ENCODE measurements at places on chromosomes 1 and 21.

GRCh38 chr1:18069903-18070302, 37.7 kb upstream of the IGSF21 start:
- DNase-seq = peak; percentile 17

DNA sequence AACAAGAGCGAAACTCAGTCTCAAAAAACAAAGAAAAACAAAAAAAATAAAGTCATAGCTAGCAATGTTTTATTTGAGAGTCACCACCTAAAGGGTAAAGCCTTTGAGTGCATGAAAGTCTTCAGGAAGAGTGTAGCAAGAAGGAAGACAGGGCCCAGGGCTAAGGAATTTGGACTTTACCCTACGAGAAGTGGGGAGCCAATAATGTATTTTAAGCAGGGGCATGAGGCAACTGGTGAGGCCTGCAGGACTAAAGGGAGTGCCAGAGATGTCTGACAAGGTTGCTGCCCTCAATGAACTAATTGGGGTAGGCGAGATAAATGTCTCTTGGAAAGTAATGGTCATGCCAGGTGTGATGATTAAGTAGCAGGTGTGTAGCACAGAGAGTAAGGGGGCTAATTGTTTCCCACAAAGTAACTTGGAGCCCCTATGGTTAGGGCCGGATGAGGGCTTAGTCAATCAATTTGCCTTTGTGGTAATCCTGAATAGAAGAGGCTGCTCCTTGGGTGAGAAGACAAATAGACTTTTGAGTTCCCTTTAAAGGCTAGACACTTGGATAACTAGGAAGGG, 31.6 kb upstream of the CACNA1E start:
- no peak for DNase-seq

- no peak for DNase-seq
Measured at GRCh38 chr1:171852272-171852671, 11.0 kb downstream of the DNM3 start.

DNA sequence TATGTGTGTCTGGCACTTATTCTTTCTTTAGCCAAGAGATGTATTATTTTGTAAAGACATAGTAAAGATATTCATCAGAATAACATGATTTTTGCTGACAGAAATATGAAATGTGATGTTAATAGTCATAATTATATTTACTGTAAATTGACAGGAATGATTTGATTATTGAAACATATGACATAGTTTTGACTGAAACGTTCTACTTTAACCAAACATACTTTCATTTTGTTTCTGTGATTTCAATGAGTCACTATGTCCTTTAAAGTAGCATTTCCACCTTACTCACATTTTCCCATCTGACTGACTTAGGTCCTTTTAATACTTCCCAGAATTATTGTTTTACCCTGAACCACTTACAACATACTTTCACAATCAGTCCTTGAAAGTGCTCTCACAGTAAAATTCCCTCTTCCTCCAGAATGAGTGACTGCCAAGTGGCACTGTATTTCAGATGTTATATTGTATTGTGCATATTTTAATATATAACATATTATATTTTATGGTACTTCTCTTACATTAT, 437.9 kb downstream of the NCAM2 start:
- no peak for DNase-seq

DNA sequence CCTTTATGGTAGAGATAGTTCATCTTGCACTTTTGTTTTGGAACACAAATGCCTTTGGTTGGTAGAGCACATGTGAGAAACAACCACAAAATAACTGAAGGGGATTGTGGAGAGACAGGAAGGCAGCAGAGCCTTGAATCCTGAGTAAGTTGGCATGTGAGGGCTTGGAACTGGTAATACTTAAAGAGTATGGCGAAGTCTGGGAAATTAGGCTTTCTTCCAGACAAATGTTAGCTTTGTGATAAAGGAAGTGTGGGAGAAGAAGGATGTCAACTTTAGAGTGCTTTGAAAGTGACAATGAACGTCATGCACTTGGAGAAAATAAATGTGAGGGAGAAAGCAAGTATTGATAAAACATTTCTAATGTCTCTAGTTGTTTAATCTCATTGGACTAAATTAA, 476.3 kb upstream of the ZRANB2 start:
- no peak for DNase-seq

GRCh38 chr1:222310836-222311235, 237.1 kb downstream of the HHIPL2 start:
- DNase-seq = no peak

DNA sequence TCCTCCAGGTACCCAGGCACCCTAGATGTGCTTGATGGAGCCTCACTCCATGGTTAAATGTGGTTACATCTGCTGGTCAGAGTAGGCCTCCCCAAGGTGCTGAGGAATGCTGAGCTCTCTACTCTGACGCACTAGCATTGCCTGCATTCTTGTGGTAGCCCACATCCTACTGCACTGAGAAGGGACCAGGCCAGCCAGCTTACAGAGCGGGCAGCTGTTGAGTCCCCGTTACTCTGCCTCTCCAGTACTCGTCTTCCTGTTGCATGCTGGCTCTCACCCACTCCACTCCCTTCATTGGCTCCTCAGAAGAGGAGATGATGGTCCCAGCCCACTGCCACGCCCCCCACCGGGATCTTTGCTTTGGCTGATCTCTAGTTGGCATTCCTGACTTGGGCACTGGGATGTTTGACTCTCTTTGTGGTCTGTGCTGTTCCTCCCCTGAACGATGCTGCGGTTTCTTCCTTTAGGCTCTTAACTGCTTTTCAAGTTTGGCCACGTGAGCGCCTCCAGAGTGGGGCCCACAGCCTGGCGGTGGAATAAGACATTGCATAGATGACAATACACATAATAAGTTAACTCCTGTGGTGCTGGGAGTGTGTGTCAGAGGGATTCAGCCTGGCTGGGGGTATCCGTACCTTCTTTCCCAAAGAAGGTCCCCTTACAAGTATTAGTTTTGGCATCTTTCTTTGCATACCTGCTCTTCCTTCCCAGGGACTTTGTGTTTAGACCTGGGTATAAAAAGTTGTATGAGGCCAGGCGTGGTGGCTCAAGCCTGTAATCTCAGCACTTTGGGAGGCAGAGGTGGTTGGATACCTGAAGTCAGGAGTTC, 18.6 kb downstream of the AZIN2 start:
- DNase-seq = peak; percentile 68

DNA sequence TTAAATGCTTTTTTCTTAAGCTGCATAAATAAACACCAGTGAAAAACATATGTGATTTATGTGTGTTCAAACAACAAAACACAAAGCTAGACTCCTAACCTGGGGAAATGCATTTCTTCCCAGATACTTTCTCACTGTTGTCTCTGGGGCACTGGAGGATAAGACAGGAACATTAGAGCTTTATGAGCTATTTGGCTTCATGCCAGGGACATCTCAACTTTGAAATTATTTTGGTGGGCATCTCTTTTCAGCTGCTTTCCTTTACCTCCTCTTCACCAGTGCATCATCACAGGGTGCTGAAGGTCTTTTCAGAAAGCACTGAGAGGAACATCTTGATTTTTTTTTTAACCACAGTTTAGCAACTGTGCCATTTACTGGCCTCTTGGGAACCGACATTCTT, 212.9 kb downstream of the DNM3 start:
- no peak for DNase-seq

DNA sequence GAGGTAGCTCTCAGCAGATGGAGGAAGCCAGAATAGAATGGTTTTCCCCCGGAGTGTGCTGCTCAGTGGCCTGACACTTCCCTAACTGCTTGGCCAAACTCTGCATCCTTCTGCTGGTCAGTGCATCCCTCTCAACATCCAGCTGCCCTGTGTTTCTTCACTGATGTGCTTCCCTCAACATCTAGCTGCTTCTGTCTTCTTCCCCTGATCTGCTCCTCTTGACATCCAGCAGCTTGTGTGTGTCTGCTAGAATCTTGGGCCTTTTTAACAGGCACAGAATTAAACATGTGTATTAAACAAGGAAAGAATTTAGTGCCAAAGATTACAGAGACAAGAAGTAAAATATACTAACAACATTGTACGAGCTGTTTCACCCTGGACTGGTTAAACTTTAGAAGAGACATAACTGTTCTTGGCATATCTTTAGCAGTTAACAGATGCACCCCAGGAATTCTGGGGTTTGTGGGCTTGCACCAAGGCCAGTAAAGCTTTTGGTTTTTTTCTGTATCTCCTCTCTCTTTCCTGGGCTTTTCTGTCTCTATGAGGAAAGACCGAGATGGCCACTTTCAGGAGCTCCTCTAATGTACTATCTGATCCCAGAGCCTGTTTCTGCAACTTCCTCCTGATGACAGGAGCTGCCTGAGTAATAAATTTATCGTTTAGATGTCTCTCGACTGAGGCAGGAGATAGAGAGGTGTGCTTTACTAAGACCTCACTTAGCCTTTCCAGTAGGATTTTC, 34.8 kb upstream of the HSD3B1 start:
- no peak for DNase-seq

DNA sequence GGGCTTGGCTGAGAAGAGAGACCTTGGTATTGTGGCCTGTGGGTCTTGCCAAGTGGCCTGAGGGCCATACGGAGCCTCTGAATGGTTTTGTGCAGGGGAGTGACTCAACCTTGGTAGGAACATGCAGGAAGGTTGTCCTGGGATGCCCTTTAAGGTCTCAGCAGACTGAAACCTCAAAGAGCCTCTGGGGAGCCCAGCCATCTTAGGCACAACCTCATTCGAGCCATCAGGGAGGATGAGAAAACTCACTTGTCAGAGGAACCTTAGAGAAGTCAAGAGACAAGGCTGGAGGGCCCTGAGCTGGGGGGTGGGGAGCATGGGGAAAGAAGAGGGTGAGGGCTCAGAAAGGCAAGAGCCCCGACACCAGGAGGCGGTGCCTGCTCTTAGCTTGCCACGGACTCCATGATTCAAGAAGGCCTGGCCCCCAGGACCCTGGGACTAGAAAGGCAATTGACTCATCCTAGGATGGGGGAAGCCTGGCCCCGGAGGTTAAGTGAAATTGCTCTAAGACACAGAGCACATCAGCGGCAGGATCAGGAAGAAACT, 13.0 kb downstream of the IFI6 start:
- DNase-seq = peak; percentile 48

GRCh38 chr1:205711105-205712048, 31.1 kb upstream of the SLC45A3 start:
- DNase-seq = peak; percentile 75

DNA sequence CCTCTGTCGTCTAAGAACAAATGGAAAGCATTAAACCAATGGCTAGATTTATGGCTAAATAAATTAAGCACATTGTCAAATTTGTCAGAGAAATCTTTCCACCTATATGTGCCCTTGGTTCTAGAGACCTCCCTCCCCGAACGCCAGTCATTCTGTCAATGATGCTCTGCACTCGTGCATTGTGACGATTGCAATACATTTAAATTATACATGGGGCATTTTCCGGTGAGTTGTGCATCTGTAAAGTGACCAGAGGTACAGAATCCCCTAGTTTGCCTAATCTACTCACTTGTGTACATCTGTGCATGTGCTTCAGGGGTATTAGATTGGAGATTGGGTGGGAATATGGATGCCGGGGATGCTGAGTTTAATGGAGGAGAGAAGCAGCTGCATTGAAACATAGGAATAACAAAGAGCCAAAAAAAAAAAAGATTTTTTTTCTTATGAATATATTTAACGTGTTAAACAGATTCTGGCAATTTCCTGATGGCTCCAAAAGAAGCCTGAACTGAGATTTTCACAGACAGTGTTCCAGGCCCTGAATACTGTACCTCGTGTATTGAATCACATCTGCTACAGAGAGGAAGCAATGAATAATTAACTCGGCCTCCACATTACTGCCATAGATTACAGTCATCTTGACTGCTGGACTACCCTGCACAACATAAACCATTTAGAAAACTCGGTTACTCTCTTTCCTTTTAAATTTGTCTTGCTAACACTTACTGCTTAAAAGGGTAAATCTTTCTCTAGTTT, 149.0 kb upstream of the C1orf87 start:
- no peak for DNase-seq

- DNase-seq = no peak
Measured at GRCh38 chr1:192260076-192260475, 56.7 kb upstream of the RGS21 start.

DNA sequence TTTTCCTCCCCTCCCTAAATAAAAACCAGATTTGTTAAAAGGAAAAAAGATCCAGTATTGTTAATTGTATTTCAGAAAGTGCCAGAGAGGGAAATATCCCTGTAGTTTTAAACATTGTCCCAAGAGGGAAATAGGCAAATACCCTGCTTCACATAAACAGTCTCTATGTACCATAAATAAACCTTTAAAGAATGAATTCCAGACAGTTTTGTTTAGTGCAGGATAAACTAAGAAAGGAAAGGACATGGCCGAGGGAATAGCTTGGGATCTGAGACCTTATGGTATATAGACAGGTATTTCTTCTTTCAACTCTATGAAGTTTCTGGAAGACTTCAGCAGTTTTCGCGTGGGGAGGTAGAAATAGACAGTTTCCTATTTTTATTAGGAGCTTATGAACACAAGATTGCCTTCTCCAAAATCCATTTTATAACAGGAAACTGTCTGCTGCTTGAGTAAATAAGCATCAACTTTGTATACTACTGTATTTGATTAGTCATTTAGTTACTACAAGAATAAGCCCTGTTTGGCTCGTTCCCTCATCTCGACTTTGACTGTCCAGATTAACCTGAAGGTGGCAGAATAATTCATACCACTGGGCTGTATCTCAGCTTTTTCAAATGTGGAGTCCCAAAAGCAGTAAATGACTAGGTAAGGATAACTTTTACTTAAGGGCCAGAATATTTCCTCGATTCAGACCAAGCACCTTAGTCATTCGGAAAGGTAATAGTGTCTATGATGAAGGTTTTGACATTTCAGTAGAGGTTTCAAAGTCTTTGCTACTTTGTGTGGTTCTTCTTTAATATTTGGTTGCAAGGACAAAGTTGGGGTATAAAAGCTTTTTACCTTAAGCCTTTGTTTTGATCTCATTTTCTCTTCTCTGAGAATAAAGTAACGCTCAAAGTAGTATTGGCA, 177.5 kb downstream of the VPS13D start:
- DNase-seq = peak; percentile 55

- DNase-seq = no peak
Measured at GRCh38 chr1:209207126-209207700, 376.3 kb upstream of the CAMK1G start.

- no peak for DNase-seq
Measured at GRCh38 chr1:64848803-64849202, 103.9 kb downstream of the RAVER2 start.

DNA sequence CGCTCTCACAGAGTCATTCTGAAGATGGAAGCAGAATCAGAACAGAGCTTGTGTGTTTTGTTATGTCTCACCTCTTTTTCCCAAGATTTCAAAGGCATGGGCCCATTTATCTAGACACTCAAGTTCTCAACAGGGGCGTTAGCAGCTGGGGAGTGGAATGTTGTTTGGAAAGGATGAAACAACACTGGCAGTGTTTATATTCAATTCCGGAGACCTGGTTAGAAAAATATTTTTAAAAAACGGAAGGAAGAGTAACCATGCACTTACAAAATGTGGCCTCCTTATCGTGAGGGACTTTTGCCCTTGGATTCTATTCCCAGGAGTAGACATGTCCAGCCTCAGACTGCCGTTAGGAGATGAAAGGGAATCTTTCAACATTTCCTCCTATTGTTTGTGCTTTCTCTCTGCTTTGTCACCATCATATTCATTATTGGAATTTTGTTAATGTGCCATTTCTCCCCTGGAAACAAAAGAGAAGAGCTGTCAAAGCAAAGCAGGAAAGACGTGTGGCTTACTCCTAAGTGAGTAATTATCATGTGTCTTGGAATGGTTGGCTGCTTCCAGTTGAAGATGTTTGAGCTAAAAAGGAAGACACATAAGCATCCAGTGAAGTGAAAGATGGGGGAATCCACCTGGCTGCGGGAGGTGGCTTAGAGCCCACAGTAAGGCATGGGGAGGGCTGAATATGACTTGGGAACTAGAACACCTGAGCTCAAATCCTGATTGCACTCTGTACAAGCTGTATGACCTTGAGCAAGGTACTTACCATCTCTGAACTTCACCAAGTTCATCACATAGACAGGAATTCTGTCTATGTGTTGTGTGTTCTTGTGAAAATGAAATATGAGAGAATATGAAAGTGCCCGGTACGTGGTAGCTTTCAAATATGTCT, 71.7 kb upstream of the JUN start:
- DNase-seq = no peak
